ENCODE measurements at places on chromosomes 5 and 9. TPM values are rescaled to one million over a fixed set of nuclear protein-coding genes. Genes with fewer than 3 reads are reported as not detected.

The TSSK1B gene
- total RNA-seq: not detected

The PRR16 gene
- total RNA-seq: not detected

DNA sequence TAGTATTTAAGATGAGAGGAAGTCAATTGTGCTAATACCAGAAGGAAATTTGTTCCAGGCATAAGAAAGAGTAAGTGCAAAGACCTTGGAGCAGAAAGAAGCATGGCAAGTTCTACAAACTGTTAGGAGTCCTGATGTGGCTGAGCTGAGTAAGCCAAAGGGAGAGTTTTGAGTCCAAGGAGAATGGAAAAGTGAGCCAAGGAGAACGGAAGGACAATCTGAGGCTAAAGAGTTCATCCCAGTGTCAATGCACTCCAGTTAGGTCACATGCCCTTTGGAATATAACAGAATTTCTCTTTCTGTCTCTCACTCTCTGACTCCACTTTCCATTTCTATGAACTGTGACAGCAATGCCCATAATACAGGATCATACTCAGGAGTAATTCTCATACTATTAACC lies 224.7 kb downstream of the CAAP1 start:
- no peak for DNase-seq

- DNase-seq: peak; percentile 79
Observed at GRCh38 chr9:99820685-99821395, 845 bp upstream of the NR4A3 start.

DNA sequence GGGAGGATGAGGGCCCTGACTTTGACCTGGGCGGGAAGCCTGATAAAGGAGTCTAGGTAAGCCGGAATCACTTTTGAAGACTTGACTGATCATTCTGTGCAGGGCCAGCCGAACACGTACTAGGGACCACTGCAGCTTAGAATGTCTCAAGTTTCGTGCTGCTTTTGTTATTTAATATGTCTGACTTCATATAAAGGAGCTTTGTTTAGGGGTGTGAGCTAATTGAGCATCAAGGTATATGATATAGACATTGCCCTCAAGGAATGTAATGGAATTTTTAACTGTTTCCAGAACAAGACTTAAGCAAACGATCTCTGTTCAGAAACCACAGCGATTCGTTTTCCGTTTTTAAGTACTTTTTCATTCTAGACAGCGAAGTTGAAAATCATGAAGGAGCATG lies 173.0 kb downstream of the SEMA6A start:
- no peak for DNase-seq

GRCh38 chr5:9864791-9865190 lies 234.6 kb upstream of the TAS2R1 start:
- no peak for DNase-seq

Data from natural killer cell treated with Interleukin-12 subunit alpha and Interleukin-12 subunit beta and Interleukin-15 and Interleukin-18, amount 100 ng/mL, for 72 hours (primary cell).